ENCODE measurements at places on chromosomes 2 and 18. TPM values are rescaled to one million over a fixed set of nuclear protein-coding genes. Genes with fewer than 3 reads are reported as not detected.

MEP1B gene
- polyA plus RNA-seq: not detected

FBLN7 gene
- polyA plus RNA-seq: 3.4 TPM

DCDC2C gene
- not detected for polyA plus RNA-seq

SLC19A3 gene
- polyA plus RNA-seq: 0.01 TPM

ATP6V1C2 gene
- polyA plus RNA-seq: 0.05 TPM

GPR39 gene
- 0.03 TPM for polyA plus RNA-seq

- H3K27me3 ChIP-seq: no peaks in the 10 kb centered on the region
- no peaks in the 10 kb centered on the region for H3K36me3 ChIP-seq
- no peak overlapping the region for H3K4me3 ChIP-seq
- no peak for DNase-seq
- H3K4me1 ChIP-seq: no peaks in the 10 kb centered on the region
Observed at GRCh38 chr2:234593636-234594035, 96.8 kb upstream of the ARL4C start.

GRCh38 chr18:25935356-25935755, 155.1 kb downstream of the SS18 start:
- no peak overlapping the region for H3K4me3 ChIP-seq
- peaks cover 8% of the 10 kb centered on the region for H3K27me3 ChIP-seq
- H3K36me3 ChIP-seq: no peaks in the 10 kb centered on the region

DNA sequence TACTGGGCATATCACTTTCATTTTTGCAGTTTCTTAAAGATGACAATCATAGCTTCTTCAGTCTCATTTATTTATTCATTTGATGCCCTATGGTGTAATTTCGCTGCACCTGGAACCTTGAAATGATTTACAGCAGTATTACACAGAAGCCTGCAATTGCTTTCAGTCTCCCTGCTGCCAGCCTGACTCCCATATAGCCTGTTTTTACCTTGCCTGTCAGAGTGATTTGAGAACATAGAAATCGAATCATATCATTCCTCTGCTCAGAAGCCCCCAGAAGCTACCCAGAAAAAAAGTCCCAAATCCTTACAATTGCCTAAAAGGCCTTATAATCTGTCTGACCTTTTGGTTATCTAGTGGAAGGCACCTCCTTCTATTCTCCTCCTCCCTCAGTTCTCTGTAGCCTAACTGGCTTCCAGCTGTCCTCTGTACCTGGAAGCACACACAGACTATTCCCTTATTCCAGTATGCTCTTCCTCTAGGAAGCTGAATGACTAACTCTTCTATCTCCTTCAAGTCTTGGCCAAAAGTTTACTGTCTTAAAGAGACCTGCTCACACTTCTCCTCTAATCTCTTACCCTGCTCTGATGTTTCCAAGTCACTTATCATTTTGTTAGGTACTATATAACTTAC, 12.6 kb downstream of the SCN3A start:
- no peaks in the 10 kb centered on the region for H3K4me1 ChIP-seq
- DNase-seq: no peak
- H3K4me3 ChIP-seq: no peak overlapping the region
- peaks cover 3% of the 10 kb centered on the region for H3K27me3 ChIP-seq
- H3K27ac ChIP-seq: no peak overlapping the region
- no peaks in the 10 kb centered on the region for H3K36me3 ChIP-seq

DNA sequence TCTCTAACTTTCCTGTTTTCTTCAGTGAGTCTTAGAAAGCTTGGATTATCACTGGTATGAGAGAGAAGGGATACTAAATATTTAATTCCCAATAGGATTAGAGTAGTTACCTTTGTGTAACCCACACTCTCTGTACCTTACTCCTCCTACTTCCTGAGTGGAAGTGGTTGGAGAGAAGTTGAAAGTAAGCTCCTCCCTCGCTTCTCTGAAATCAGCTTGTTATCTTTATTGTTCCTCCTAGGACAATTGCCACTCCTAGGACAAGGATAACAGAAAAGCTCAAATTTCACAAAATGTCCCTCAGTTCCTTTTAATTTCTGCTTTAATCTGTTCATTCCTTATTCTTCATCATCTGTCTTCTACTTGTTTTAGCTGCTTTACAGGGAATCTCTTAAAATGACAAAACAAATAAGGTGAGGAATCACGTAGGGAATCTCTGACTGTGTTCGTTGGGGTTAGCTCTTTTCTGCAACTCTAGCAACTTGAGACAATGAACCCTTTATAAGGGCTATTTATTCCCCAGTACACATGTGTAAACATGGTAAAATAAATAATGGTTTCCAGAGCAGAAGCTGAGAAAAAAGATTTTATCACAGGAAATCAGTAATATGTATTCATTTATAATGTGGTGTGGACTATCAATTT, 8.6 kb downstream of the ITPRID2 start:
- no peaks in the 10 kb centered on the region for H3K27me3 ChIP-seq
- DNase-seq: no peak
- H3K4me1 ChIP-seq: peaks cover 72% of the 10 kb centered on the region
- H3K27ac ChIP-seq: no peak overlapping the region

- no peaks in the 10 kb centered on the region for H3K27me3 ChIP-seq
- H3K4me1 ChIP-seq: no peaks in the 10 kb centered on the region
- no peak for DNase-seq
- H3K4me3 ChIP-seq: no peak overlapping the region
- H3K36me3 ChIP-seq: no peaks in the 10 kb centered on the region
Observed at GRCh38 chr2:71690876-71691475, 237.6 kb downstream of the DYSF start.

DNA sequence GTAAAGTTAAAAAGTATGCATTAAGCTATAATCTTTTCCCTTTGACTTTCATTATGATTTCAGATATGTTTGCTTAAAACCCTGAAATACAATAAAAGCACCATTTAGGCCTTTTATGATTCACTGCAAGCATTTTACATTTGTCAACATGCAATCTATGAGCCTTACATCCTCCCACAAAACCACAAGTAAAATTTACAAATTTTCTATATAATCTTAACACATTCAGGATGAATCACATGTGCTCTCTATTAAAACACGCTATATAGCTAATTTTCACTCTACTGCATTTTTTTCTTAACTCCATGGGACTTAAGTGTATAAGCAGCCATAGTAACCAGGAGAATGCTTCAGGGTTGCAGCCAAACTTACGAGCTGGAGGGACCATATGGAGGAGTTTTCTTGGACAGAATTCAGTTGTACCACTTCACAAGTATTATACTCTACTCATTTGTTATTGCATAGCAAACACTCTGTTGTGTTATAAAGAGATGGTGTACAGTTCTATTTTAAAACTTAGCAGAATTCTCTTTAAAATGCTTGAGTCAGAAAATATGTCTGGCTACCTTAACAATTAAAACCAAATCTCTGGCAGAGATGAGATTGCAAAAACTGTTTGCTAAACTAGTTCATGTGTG, 293.2 kb downstream of the ALK start:
- no peak for DNase-seq
- H3K4me3 ChIP-seq: no peak overlapping the region

DNA sequence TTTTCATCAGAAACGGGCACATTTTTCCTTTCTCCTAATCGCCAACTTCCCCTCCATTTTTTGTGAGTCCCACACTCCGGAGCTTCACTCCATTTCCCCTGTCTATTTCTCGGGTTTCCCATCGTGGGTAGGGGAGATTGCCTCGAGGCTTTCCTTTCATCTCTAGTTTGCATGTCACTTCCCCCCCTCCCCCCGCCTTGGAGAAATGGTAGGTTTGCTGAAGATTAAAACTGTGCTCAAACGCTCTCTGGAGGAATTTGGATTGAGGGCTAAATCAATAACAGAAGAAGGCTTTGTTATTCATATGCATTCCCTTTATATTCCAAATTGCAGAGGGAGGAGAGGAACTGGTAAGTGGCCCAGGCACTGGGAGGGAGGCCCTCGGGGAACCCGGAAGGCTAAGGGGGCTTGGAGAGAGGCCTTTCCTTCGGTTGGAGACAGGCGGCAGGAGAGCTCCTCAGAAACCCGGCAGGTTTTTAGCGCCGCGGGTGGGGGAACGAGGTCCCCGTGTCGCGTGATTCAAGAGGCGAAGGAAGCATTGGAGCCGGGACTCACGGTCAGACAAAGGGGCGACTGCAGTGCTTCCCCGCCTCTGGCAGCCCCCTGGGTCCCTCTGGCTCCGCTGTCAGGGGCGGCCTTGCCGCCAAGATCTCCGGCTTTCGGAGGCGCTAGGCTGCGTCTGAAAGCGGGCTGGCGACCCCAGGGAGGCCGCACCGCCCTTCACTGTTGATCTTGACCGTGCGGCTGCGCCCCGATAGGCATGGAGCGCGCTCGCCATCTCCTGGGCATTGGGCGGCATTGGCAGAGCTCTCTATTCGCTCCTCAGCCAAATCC, 2.4 kb upstream of the HOXD12 start:
- peak; percentile 72 for DNase-seq
- peaks cover 87% of the 10 kb centered on the region for H3K27me3 ChIP-seq
- H3K27ac ChIP-seq: no peak overlapping the region
- H3K4me3 ChIP-seq: no peak overlapping the region

- no peak for DNase-seq
- H3K4me1 ChIP-seq: no peaks in the 10 kb centered on the region
- no peaks in the 10 kb centered on the region for H3K36me3 ChIP-seq
- H3K27ac ChIP-seq: no peak overlapping the region
Observed at GRCh38 chr18:50830544-50830943, 10.7 kb upstream of the MRO start.

DNA sequence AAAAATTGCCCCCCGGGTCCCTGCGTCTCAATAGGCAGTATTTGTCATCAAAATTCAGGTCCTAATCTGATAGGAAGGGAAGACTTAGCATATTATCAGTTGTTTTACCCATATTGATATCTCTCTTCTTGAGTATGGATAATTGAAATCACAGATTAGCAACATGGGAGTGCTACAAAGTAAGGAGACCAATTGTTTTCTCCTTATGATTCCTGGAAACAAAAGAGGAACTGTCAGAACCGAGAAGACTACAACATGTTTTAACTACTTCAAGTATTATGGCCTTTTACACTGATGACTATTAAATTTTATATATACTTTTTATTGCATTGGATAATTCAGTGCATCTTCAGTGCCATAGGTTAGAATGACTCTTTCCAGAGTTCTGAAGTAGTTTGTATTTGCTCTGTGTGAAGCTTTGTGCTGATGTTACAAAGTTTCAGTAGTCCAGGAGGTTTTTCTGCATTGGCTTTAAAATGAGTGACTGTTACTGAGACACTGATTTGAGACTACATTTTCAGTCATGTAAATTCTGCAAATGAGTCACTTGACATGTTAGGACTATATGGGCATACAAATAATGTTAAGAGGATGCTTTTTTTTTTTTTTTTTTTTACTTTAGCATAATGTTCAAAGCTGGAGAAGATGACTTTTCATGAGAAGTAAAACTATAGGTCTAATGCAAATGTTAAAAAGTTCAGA, 19.7 kb upstream of the TLK1 start:
- H3K4me3 ChIP-seq: no peak overlapping the region
- no peak overlapping the region for H3K27ac ChIP-seq
- DNase-seq: no peak
- no peaks in the 10 kb centered on the region for H3K4me1 ChIP-seq

GRCh38 chr18:69557282-69557681, 156.6 kb downstream of the DOK6 start:
- DNase-seq: no peak
- H3K4me1 ChIP-seq: no peaks in the 10 kb centered on the region
- H3K4me3 ChIP-seq: no peak overlapping the region
- H3K27ac ChIP-seq: no peak overlapping the region
- no peaks in the 10 kb centered on the region for H3K27me3 ChIP-seq
- no peaks in the 10 kb centered on the region for H3K36me3 ChIP-seq

DNA sequence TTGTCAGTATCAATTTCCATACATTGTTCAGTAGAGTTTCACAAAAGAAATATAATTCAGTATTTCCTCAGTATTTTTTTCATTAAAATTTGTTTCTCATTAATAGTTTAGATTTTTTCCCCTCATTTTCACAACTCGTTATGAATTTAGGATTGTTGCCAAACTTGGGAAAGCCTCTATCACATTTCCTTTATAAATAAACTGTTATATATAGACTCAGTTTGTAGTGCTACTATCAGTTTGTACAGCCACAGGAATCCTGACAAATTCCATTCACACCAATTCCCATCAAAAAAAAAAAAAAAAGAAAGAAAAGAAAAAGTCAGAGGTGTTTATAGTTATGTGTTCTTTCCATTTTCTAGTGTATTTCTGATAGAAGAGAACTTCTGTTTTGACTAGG, 123.3 kb upstream of the DCC start:
- DNase-seq: no peak
- no peaks in the 10 kb centered on the region for H3K27me3 ChIP-seq
- no peaks in the 10 kb centered on the region for H3K36me3 ChIP-seq
- no peaks in the 10 kb centered on the region for H3K4me1 ChIP-seq
- H3K4me3 ChIP-seq: no peak overlapping the region
- H3K27ac ChIP-seq: no peak overlapping the region

DNA sequence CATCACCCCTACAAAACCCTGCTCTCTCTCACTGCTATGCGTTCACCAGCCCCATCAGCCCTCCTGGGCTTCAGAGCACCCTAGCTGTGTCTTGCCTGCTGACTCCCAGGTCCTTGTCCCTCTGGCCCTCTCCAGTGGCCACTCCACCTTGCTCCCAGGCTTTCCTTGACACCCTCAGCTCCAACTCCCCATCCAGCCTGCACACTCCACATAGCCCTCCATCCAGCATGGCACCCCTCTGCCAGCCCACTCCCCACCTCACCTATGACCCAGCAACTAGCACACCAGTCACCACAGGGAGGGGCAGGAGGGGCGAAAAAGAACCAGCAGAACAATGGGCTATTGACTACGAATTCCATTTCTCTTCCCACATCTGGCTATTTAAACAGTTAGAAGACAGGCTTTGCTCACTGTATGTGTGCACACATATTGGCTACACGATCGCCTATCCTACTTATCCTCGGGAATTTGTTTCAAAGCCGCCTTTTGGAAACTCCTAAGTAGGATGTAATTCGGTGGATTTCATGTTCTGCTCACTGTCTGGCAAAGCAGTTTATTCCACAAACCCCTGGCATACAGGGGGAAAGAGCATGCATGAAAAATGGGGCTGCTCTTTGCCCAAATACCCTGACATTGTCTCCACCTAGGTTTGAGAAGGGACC, 195.3 kb downstream of the SMAD2 start:
- no peaks in the 10 kb centered on the region for H3K36me3 ChIP-seq
- no peak for DNase-seq
- no peak overlapping the region for H3K4me3 ChIP-seq
- H3K4me1 ChIP-seq: no peaks in the 10 kb centered on the region
- H3K27me3 ChIP-seq: no peaks in the 10 kb centered on the region

DNA sequence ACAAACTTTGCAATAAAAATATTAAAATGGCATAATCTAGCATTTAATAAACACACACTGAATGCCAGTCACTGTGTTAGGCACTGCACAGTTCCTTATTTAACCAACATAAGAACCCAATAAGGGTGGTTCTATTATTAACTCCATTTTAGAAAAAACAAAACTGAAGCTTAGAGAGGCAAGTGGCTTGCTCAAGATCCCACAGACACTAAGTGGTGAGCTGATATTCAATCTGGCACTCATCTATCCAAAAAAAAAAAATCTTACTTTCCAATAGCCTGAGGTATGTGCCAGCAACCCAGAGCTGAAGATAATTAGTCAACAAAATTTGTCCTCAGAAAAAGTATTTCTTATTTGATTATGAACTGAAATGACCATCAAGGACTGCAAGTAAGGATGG, 799 bp downstream of the CYTIP start:
- H3K27me3 ChIP-seq: no peaks in the 10 kb centered on the region
- no peak for DNase-seq
- no peaks in the 10 kb centered on the region for H3K4me1 ChIP-seq
- H3K36me3 ChIP-seq: no peaks in the 10 kb centered on the region
- H3K4me3 ChIP-seq: no peak overlapping the region

GRCh38 chr2:120761164-120761861, 25.6 kb downstream of the GLI2 start:
- no peak for DNase-seq
- H3K4me1 ChIP-seq: peaks cover 12% of the 10 kb centered on the region
- no peak overlapping the region for H3K27ac ChIP-seq

GRCh38 chr2:9276074-9276473, 69.5 kb downstream of the ASAP2 start:
- DNase-seq: no peak
- no peak overlapping the region for H3K4me3 ChIP-seq
- H3K27ac ChIP-seq: no peak overlapping the region
- H3K36me3 ChIP-seq: peaks cover 2% of the 10 kb centered on the region
- H3K27me3 ChIP-seq: no peaks in the 10 kb centered on the region
